Central memory CD8-positive, alpha-beta T cell (primary cell): ENCODE measurements at places on chromosomes 2 and 18.

DNA sequence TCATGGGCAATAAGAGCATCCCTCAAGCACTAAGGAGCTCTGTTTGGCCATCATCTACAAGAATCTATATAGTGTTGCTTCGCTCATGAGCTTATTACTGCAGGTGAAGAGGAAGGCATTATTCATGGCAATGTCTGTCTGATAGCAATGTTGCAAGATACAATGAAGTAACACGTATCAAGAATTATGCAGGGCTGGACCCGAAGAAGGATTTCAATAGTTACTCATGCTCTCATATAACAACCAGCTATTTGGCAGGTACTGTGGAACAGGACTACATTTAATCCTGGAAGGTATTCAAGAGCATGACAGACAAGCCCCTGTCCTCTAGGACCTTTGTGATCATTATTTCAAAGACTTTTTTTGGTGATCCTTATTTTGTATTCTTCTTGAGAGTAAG, 109.6 kb downstream of the LAMA3 start:
- DNase-seq: no peak

DNA sequence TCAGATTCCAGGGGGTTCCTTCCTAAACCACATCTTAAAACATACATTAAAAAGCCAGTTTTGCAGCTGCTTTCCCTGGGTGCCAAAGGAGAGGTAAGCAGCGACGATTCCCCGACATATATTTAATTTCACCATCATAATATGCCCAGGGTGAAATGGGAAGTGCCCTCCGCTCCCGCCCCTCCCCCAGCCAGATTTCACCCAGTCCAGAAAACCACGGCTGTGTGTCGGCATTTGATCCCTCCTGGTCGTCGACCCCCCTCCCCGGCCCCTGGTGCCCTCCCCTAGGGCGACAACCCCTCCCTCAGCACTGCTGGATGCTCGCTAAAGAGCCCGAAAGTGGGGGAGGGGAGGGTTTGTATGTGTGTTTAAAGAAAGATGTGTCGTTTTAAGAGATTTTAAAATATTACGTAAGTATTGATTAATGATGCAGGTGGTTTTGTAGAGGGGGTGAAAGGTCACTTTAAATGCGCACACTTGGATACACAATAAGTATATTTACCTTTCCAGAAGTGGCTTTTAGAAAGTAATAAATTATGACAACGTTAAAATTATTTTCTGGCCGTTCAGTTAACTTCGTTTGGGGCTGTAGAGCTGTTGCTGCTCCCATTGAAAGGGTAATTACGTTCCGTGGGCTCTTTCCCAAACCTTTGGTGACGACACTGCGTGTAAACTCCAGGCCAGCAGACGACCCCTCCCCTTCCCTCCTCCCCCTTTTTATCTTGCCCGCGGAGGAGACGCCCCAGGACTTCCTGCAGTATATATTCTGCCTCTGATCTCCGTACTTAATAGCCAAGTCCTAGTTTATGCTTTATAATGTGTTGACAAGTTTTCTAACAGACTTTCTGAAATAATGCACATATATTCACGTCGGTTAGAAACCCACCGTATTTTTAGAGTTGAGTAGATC, 3.4 kb upstream of the BCL11A start:
- DNase-seq: no peak

GRCh38 chr2:14480120-14480519, 152.4 kb upstream of the LRATD1 start:
- no peak for DNase-seq

DNA sequence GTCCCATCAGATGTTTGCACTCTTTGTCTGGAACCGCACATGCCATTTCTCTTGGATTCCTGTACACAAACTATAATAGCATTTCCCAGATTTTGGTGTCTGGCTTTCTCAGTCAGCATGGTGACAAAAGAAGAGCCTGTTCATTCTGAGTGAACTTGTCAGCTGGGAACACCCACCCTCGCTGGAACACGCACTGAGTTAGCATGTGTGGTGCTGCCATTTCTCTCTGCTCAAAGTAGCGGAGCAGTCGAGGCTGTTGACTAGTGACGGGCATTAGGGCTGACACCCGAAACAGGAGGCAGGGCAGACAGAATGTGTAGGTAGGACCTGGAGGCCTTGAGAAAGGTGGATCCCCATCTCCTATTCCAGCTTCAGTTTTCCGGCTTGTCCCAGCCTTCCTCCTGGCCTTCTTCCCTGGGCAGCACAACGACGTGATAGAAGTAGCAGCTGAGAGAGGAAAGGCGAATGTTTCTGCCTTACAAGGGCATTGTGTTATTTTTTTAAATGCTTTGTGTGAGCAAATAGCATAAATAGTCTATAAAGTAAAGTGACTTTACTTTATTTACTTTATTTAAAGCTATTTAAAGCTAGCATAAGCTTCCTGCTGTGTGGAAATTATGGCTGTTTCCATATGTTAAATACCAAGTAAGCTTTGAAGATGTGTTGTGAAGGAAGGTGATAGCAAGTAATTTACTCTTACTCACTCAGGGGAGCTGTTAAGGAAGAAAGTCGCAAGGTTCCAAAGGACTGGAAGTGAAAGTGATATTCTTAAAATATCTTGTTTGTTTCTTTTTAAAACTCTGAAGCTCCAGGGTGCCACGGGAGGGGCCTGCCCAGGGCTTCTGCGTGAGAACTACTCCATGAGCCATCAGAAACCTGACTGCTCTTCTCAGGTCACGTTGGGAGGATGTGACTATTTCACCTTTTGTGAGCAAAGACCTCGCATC, 272.6 kb downstream of the NEDD4L start:
- no peak for DNase-seq

DNA sequence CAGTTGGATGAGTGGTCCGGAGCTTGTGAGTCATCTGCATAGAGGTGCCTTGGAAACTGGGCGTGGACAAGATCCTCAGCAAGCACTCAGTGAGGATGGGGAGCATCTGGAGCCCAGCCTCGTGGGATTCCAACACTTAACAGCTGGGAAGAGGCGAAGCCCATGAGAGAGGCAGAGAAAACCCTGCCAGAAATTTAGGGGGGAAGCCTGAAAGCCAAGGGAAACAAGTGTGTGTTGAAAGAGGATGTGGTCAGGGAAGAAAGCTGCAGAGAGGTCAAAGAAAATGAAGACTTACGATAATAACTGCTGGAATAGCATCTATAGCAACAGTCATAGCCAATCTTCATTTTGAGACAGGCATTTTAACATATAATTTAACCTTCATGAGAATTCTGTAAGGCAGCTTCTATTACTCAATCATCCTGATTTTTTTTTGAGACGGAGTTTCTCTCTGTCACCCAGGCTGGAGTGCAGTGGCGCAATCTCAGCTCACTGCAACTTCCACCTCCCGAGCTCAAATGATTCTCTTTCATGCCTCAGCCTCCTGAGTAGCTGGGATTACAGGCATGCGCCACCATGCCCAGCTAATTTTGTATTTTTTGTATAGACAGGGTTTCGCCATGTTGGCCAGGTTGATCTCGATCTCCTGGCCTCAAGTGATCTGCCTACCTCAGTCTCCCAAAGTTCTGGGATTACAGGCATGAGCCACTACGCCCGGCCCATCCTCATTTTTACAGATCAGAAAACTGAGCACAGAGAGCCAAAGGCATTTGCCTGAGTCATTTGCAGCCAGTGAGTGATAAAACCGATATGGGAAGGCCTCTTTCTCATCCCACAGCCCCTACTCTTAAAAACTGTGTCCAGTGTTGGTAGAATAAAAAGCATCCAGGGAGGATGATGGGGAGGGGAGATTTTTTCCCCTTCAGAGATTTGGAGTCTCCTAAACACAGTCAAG, 214.4 kb upstream of the EPAS1 start:
- DNase-seq: no peak

DNA sequence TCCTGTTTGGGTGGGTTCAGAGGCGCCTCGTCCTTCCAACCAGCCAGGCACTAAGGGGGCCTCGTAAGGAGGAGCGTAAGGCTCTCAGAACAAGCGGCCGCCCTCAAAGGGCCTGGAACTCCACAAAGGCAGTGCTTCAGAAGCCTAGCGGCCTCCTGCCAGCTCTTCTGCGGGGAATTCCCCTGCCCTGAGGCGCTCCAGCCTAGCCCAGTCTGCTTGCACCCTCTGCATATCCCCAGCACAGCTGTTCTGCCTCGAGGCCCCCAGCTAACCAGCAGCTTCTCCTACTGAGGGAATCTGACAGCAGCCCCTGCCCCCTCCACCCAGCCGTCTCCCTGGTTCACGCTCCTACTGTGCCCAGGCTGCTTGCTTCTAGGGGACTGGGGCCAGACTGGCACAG, 265.9 kb downstream of the TFCP2L1 start:
- DNase-seq: no peak

GRCh38 chr2:237196866-237197618, 111.4 kb downstream of the COPS8 start:
- DNase-seq: no peak

DNA sequence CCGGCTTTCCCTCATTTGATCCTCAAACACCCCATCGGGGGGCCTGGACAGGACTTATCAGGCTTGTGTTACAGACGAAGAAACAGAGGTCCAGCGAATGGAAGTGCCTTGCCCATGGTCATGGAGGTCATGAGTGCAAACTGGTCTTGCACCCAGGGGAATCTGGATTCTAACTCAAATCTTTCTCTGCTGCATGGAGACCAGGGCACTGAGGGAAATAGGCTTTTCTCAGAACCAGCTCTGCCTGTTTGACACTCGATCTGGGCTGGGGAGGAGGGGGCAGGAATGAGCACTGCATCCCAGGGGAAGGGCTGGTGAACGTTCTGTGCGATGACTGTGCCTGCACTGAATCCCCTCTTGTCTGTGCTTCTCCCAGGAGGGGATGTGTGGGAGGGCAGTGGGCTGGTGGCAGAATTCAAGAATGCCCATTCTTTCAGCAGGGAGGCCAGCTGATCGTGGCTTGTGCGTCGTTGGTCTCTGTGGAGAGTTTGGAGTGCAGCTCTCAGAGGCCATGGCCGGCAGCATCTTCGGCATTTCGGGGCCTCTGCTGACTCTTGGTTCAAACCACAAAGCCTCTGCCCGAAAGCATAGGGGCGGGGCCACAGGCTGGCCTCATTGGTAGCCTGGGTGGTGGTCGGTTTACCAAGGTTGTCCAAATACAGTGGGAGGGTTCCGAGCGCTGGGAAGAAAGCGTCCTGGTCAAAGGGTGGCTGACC, 171.6 kb downstream of the DDX1 start:
- DNase-seq: no peak

GRCh38 chr2:773256-774160, 96.3 kb upstream of the TMEM18 start:
- DNase-seq: no peak
